ENCODE measurements at places on chromosomes 1 and 21.

DNA sequence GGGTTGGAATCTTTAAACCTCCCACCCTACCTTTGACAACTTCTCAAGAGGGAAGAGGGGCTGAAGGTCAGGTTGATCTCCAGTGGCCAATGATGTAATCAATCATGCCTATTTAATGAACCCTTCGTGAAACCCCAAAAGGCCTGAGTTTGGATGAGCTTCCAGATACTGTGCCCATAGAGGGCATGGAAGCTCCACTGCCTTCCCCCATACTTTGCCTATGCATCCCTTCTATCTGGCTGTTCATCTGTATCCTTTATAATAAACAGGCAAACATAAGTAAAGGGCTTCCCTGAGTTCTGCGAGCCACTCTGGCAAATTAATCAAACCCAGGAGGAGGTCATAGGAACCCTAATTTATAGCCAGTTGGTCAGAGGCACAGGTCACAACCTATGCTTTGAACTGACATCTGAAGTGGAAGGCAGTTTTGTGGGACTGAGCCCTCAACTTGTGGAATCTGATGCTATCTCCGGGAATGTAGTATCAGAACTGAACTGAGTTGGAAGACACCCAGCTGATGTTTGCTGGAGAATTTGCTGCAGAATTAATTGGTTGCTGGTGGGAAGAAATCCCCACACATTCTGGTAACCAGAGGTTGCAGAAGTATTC is 24.8 kb downstream of the S100A10 start:
- no peak for DNase-seq

GRCh38 chr1:37362594-37363385 is 111.6 kb upstream of the ZC3H12A start:
- DNase-seq = no peak

DNA sequence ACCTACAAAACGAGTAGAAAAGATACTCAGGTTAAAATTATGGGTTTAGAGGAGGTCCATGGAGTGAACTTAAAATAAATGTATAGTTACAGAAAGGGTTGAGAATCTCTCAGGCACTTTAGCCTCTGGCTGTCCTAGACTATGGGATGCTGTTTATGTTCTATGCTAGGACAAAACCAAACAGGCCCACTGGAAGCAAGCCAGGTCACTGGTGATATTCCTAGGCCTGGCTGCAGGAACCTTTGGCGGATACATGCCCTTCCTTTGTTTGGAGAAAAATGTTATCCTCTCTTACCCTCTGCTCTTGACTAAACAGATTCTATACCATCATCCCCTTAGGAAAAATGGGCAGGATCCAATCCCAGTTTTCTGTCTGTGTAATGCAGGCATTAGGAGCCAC is 90.7 kb upstream of the DUSP10 start:
- no peak for DNase-seq

DNA sequence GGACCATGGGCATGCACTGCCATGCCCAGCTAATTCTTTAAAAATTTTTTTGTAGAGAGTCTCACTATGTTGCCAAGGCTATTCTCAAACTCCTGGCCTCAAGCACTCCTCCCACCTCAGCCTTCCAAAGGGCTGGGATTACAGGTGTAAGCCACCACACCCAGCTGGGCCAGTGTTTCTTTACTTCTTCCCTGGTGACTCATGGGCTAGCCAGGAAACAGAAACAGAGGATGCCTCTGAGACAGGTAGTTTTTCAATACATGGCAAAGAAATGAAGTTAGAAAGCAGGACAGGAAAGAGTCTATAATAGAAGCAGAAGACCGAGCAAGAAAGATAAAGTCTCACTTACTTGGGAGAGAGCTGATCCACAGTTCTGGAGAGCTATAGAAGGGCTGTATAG is 7.6 kb upstream of the C1orf74 start:
- no peak for DNase-seq

- no peak for DNase-seq
Measured at GRCh38 chr1:115099693-115100050, 10.4 kb upstream of the TSPAN2 start.

GRCh38 chr1:66589326-66589725 is 55.4 kb downstream of the SGIP1 start:
- DNase-seq = no peak

- no peak for DNase-seq
Measured at GRCh38 chr1:245715291-245715701, 560.5 kb downstream of the KIF26B start.

DNA sequence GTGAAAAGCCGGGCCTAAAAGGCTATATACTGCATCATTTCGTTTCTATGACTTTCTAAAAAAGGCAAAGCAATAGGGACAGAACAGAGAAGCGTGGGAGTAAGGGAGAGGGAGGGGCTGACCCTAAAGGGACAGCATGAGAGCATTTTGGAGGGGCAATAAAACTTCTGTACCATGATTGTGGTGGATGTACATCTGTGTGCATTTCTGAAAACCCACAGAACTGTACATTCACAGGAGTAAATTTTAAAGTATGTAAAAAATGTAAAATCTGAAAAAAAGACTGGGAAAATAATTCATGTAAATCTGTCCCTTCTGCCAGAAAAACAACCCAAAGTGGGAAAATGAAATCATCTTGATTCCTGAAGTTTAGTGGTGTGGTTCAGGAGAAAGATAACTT is 235.4 kb downstream of the CENPF start:
- DNase-seq = no peak
